ENCODE measurements at places on chromosomes 1 and 21.

DNA sequence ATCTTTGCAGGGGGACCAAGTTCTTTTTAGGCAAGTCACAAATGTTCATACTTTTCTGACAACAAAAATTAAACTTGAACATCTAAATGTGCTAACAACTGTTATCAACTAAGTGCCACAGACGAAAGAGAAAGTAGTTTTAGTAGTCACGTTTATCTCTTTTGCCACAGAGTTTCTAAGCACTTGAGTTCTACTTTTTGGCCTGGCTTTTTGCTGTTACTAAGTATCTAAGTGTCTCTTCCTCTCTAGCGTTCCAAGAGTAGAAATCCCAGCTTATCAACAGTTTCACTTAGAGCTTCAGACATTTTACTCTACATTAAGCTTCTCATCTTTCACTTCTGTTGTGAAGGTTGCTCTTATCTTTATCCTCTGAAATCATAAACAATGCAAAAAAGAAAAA lies 34.2 kb downstream of the GATAD2B start:
- DNase-seq: no peak

- peak; percentile 6 for DNase-seq
Observed at GRCh38 chr1:97911266-97912215, 9.3 kb downstream of the DPYD start.

- no peak for DNase-seq
Observed at GRCh38 chr1:5830771-5831599, 161.2 kb downstream of the NPHP4 start.

GRCh38 chr1:248837045-248837780 lies 811 bp upstream of the ZNF672 start:
- no peak for DNase-seq

GRCh38 chr1:222948079-222948478 lies 133.2 kb downstream of the DISP1 start:
- DNase-seq: no peak

DNA sequence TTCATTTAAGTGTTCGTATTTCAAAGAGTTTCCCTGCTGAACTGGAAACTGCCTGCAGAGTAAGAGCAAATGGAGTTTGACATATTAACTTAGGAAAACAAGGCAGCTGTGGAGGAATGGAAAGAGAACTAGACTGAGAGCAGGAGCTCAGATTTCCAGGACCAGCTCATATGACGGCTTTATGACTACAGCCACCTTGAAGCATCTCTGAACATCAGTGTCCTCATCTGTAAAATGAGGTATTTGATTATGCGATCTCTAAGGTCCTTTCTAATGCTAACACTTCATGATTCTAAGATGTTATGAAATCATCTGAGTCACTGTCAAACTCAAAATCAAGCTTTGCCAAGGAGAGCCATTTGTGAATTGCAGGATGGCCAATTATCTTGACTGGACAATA lies 112.3 kb downstream of the PRRX1 start:
- DNase-seq: no peak

DNA sequence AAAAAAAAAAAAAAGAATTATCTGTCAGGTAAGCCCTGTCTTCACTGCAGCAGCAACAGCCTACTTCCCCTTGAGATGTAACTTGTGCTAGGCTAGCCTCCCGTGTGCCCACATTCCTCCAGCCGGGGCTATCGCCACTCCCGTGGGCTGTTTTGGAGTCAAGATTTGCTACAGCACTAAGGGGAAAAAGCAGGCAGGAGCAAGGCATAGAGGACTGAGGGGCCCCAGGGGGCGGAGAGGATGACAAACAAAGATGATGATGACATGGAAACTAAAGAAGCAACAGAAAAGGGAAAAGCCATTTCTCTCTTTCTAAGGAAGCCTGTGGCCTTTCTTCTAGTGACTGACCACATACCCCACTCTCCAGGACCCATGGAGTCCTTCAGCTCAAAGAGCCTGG lies 1.9 kb downstream of the TNFAIP8L2 start:
- peak; percentile 29 for DNase-seq

- DNase-seq: no peak
Observed at GRCh38 chr21:45001134-45002095, 61.6 kb downstream of the SLX9 start.

DNA sequence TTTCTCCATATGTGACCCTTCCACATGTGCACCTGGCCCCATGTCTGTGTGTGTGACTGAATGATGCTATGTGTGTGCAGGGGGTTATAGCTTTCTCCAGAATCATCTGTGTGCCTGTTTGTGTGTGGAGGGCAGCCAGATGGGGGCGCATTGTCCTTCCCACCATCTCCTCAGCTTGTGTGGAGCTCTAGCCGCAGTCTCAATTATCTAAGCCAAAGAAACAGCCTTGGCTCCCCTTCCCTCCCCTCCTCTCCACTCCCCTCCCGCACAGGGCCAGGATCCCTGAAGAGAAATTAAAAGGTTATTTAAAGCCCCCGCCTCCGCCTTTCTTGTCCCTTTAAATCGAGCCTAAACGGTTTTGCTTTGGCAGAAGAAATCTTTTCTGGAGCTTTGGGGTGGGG lies 1.8 kb upstream of the DMBX1 start:
- no peak for DNase-seq

- peak; percentile 29 for DNase-seq
Observed at GRCh38 chr1:3530086-3530925, 75.8 kb downstream of the ARHGEF16 start.

GRCh38 chr1:154433161-154433764 lies 28.1 kb downstream of the IL6R start:
- peak; percentile 63 for DNase-seq

- peak; percentile 81 for DNase-seq
Observed at GRCh38 chr21:44065428-44065827, 41.8 kb upstream of the PWP2 start.

DNA sequence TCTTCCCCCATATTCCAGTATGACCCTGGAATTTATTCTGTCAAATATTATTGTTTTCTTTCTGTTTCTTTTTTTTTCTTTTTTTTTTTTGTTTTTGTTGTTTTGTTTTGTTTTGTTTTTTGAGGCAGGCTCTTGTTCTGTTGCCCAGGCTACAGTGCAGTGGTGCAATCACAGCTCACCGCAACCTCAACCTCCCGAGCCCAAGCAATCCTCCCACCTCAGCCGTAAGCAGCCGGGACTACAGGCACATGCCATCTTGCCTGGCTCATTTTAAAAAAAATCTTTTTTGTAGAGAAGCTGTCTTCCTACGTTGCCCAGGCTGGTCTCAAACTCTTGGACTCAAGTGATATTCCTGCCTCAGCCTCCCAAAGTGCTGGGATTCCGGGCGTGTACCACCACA lies 237.6 kb downstream of the SMYD3 start:
- no peak for DNase-seq

DNA sequence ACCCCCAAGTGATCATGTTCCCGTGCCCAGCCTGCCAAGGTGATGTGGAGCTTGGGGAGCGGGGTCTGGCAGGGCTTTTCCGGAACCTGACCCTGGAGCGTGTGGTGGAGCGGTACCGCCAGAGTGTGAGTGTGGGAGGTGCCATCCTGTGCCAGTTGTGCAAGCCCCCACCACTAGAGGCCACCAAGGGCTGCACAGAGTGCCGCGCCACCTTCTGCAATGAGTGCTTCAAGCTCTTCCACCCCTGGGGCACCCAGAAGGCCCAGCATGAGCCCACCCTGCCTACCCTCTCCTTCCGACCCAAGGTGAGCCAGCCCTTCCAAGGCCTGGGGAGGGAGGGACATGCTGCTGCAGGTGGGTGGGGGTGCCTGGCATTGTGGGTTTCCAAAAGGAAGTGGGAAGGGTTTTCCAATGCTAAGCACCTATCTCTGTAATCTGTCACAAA lies 2.3 kb downstream of the TRIM46 start:
- peak; percentile 34 for DNase-seq

GRCh38 chr1:220631238-220631815 lies 58.8 kb upstream of the C1orf115 start:
- no peak for DNase-seq

DNA sequence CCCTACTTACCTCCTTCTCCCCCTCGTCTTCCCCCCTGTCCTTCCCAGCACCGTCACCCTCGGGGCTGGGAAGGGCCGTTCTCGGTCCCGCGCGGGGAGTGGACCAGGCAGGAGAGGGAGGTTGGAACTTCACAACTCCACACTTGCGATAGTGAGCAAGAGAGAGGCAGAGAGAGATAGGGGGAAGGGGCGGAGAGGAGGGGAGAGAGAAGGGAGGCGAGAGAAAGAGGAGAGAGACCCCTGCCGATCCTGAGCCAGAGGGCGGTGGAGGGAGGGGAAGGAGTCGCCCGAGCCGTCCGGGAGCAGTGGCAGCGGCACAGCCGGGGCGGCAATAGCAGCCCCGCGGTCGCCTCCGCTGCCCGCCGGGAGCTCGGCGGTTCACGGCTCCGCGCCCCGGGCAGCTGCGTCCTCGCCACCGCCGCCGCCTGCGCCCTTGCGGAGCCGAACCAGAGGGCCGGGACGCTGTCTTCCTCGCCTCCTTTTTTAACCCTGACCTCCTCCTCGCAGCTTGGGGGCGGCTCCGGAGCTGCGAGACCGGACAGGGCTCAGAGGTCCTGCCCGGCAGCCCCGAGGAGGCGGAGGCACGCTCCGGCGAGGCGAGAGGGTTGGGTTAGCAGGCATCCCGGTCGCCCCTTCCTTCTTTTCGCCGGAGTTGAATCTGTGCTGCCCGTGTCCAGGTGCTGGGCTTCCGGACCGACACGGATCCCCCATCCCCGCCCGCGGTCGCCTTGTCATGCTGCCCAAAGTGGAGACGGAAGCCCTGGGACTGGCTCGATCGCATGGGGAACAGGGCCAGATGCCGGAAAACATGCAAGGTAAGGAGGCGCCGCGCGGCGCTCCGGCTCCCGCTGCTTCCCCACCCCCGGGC lies 11.7 kb downstream of the NR5A2 start:
- DNase-seq: no peak

DNA sequence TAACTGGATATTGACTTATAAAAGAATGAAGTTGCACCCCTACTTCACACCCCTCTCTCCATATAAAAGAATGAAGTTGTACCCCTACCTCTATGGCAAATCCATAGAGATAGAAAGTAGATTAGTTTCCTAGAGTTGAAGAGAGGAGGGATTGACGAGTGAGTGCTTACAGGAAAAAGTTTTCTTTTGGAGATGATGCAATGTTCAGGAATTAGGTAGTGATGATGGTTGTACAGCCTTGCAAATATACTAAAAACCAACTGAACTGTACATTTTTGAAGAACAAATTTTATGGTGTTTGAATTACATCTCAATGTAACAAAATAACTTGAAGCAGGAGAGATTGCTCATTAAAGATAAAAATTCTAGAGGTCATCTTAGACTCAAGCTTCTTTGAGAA lies 272.9 kb downstream of the GPR52 start:
- no peak for DNase-seq

GRCh38 chr1:59146651-59147358 lies 150.1 kb upstream of the FGGY start:
- peak; percentile 49 for DNase-seq

DNA sequence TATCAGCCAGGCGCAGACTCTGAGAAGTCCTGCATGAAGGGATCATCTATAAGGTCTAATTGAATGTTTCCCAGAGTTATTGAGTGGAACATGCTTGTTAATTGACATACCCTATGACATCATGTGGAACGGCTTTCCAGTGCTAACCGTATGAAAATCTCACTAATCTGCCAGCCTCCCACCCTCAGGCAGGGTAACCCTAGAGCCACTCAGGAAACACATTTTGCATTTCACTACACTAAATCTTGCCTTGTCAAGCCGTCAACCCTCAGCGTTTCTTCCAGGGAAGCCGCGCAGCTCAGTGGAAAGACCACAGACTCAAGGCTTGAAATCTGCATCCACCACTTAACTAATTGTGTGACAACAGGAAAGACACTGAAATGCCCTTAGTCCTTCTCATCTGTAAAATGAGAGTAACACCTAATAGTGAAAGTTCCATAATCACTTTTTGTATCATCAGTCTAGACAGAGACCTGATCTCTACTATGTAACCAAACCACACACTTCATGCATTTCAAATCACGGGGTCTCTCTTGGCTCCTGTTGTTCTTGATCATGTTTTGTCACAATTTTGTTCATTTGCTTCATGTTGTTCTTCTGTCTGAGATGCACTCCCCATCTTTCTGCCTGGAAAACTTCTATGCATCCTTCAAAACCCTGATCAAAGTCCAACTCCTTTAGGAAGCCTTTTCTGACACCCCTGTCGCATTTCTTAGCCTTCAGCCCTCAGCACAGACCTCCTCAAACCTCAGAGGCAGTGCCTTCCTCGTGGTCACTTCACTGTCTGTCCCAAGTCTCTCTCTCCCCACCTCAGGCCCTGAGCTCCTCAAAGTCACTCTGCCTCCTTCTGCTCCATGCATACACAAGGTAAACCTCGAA lies 246.5 kb downstream of the TOMM20 start:
- DNase-seq: no peak

DNA sequence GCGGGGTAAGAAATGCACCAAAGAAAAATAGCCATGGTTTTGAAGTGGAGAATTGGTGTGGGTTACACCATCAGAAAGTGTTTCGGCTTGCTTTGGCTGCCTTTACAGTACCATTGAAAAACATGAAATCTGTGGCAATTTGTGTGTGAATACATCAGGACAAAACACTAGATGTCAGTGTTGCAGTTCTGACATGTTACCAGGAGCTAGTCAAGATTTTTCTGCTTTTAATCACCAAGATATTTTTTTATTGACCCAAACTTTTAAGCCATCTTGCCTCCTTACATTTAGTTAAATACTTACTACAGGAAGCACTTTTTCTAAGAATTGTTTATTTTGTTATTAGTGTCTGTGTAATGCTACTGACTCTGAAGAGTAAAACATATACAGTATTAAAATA lies 14.3 kb downstream of the RRP15 start:
- no peak for DNase-seq

DNA sequence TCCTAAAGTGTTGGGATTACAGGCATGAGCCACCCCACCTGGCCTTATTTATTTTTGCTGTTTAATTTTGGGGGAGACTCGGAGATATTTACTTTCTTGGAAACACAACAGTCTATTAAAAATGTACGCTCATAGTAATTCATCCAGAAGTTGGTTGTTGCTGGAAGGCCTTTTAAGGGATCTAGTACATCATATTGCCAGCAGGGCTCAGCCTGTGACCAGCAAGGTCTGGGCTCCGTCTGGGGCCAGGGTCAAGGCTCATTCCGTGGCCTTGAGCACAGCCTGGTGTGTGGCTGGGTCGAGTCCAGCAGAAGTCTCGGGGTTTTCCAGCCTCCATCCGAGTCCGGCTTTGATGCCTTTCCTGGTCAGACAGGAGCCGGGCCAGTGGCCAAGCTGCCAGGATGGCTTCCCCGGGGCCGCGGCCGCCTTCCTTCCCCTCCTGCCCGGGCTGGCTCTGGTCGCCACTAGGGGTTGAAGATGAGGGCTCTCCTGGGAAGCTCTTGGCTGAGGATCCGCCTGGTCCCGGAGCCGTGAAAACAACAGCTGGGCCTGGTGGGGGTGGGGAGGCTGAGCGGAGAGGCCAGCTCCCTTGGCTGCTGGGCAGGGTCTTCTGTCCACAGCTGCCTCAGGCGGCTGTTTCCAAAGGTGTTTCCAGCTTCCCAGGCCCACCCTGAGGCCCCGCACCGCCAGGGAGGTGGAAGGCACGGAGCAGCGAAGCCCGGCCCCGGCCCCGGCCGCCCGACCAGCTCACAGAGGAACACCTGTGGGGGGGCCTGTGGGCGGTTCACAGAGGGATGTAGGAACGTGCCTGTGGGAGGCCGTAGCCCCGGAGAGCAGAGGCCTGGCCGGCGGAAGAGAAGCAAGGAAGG lies 5.1 kb upstream of the VWA1 start:
- no peak for DNase-seq

- DNase-seq: no peak
Observed at GRCh38 chr1:61318319-61319125, 236.2 kb downstream of the NFIA start.

- DNase-seq: no peak
Observed at GRCh38 chr21:31872452-31873274, at the start of gene HUNK. Gene HUNK (plus strand): TSS chr21:31873020. CDS start chr21:31873675, 655 bp downstream.
